ENCODE measurements at places on chromosomes 4 and X.

GRCh38 chr4:173883821-173884220 lies 353.8 kb upstream of the HAND2 start:
- DNase-seq: no peak

GRCh38 chrX:34972206-34972605 lies 29.6 kb downstream of the FAM47B start:
- no peak for DNase-seq

GRCh38 chr4:109631532-109632108 lies 71.6 kb downstream of the MCUB start:
- no peak for DNase-seq

GRCh38 chr4:177235026-177235425 lies 74.6 kb upstream of the NEIL3 start:
- no peak for DNase-seq

DNA sequence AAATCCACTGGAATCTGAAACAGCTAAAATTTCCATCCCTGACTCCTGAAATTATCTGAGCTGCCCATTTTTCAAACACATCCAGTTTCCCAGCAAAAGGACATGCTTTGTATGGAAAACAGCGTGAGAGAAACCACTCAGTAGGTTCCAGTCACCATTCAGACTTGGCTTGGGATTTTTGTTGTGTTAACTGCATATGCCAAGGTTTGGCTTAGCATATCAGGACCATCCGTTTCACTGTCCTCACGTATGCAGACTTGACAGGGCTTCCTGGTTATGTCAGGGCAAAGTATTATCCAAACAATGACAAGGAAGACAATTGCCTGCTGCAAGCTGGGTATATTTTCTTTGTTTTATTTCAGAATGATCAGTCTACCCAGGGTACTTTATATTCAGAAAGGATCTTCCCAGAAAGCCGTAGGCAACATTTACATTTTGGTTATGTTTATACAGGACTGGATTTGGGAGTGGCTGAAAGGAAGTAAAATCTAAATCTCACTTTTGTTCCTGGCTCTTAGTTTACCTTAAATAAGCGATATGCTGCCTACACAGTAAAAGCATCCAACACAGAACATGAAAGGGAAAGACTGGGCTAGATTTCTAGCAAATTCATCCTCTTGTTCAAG lies 41.3 kb upstream of the CCKAR start:
- DNase-seq: no peak

DNA sequence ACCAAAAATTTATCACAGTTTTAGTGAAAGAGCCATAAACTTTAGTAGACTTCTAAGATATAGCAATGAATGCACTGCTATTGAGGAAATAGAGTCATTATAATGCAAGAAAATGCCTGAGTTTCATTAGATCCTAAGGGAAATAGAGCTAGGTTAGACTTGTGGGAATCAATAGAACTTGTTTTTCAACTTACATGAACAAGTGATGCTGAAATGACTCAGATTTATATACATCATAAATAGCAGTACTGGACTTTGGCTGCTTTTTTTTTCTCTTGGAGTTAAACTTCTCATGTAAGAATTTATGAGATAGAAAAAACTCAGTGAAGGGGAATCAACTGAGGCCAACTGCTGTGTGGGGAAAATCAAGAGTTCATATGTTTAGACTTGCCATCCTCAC lies 216.5 kb upstream of the AADAT start:
- DNase-seq: no peak

DNA sequence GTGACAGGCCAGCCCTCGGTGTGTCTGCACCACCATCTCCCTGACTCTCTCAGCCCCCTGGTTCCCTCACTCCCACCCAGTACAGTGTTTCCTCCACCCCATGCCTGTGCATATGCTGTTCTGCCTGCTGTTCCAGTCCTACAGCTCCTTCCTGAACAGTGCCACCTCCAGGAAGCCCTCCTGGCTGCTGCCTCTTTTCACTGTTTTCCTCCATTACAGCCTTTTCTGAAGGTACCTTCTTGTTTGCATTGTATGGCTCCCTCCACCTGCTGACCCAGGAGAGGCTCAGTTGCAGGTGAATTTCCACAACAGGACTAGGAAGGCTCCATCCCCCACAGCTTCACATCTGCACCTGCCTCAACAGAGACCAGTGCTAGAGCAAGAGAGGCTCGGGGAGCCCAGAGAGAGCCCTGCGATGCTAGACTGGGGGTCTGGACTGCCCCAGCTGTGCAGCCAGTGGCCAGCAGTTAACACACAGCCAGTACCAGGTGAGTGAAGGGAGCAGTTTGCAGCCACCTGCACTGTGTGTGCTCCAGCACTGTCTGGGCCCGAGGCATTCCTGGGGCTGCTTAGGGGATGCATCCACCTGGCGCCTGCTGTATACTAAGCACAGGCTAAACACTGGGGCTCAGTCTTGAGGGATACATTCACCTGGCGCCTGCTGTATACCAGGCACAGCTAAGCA lies 92.0 kb downstream of the ADRA2C start:
- DNase-seq: no peak

DNA sequence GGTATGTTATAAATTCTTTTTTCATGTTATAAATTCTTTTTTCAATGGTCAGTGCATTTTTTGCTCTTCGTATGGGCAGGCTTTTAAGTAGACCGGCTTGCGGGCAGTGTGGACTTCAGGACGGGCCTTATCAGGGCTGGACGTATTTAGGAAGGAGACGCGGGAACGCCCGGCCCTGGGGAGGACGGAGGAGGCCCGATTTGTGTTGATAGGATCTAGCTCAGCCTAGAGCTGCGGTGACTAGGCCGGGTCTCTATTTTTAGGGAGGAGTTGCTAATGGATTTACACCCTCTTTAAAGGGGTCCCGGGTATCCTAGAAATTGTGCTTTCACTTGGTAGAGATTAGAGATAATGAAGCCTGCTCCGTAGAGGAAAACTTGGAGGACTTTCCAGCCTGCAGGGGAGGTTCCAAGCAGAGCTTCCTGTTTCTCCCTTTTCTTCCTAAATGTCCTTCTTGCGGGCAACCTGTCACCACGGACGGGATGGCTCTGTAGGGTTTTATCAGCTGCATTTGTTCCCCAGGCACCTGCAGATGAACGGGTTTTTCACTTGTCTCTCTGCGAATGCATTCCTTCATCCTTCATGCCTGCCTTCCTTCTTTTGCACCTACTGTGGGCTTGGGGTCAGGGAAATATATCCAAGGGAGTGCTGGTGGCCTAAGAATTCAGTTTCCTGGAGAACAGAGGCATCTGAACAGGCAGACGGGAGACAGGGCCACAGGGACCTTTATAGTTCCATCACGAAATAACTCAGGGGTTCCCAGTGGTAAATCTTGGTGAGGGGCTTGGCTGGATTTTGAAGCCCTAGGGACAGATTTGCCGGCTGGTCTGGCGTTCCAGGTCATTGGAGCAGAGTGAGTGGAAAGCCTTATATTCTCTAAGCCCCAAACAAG lies 1.4 kb downstream of the CD99 start:
- DNase-seq: no peak

- no peak for DNase-seq
Measured at GRCh38 chr4:168588916-168589531, 92.2 kb downstream of the PALLD start.

DNA sequence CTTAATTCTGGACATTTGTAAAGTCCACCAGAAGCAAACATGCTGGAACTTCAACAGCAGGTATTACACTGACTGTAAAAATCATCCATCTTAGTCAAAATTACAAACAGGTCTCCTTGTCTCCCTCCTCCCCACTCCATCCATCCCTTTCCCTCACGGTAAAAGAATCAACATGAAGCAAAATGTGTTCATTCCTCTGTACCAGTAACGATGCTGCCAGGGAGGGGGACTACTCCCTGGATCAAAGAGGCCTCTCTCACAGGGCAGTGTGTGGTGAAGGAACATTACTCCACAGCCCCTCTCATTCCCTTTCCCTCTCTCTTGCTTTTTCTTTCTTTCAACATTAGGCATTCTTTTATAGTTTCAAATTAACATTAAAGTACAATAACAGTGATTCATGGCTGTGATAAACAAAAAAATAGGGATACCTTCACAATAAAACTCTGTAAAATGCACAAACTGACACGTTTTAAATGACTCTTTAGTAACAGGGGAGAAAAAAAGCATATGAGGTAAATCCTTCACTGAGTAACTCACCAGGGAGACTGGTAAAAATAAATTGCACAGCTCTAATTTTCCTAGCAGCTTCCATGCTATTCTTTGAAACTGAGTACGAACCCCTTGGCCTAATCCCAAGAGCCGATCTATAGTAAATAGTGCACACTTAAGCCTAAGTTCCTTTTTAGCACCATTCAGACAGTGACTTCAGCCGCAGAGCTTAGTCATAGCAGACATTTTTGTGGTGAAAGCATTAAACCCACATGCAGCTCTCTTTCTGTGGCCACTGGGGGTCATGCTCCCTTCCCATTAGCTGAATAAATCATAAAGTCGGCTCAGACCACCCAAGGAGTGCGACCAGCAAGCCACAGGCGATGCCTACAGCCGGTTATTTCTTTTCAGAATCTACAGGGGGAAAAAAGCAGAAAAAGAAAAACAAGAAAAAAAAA lies 215.6 kb upstream of the GYPA start:
- DNase-seq: no peak

- no peak for DNase-seq
Measured at GRCh38 chr4:40046311-40046980, 10.2 kb upstream of the N4BP2 start.

GRCh38 chr4:27149541-27150212 lies 289.0 kb downstream of the STIM2 start:
- no peak for DNase-seq

DNA sequence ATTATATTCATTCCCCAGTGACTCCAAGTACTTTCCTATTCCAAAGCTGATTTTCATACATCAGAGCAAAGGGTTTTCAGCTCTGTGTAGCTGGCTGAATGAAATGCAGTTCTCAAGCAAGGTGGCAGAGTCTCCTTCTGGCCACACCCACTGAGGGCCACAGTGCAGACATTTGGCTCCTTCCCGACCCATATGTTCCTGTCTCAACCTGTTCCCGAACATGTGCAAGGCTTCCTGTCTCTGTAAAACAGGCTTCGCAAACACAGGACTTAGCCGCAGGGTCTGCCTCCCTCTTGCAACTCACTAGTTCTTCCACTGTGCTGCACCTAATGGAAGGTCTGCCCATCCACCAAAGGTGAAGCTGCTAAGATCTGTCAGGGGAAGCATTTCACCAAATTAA lies 249.2 kb downstream of the MID1IP1 start:
- no peak for DNase-seq

GRCh38 chr4:182643801-182644682 lies 273.1 kb downstream of the DCTD start:
- no peak for DNase-seq

- DNase-seq: no peak
Measured at GRCh38 chr4:152283801-152284470, 252.0 kb downstream of the FBXW7 start.

DNA sequence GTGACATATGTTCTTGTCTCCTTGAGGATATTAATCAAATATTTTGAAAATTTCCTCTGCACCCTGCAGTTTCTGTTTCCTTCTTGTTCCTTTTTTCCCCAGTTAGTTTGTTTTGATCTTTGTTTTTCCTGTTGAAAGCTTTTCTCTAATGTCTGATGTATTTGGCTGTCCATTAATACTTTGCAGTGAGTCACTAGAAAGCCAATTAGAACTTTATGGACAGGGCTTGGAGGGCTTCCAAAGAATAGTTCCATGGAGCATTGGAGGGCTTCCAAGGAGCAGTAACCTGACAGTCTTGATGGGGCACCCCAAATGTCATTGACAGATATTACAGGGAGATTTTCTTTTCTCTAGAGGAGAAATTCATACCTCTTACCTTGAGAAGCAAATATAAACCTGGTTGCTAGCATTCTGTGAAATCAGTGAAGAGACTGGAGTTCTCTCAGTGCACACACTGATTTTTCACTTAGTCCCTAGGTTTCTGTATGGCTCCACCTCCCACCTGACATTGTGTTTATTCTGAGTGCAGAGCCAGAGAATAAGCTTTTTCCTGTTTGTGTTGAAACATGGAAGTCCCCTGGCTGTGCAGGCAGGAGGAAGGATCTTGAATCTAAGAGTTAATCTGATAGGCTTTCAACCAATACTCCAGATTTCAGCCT lies 26.5 kb downstream of the SPARCL1 start:
- no peak for DNase-seq

GRCh38 chr4:121272526-121272925 lies 108.3 kb downstream of the QRFPR start:
- DNase-seq: no peak

DNA sequence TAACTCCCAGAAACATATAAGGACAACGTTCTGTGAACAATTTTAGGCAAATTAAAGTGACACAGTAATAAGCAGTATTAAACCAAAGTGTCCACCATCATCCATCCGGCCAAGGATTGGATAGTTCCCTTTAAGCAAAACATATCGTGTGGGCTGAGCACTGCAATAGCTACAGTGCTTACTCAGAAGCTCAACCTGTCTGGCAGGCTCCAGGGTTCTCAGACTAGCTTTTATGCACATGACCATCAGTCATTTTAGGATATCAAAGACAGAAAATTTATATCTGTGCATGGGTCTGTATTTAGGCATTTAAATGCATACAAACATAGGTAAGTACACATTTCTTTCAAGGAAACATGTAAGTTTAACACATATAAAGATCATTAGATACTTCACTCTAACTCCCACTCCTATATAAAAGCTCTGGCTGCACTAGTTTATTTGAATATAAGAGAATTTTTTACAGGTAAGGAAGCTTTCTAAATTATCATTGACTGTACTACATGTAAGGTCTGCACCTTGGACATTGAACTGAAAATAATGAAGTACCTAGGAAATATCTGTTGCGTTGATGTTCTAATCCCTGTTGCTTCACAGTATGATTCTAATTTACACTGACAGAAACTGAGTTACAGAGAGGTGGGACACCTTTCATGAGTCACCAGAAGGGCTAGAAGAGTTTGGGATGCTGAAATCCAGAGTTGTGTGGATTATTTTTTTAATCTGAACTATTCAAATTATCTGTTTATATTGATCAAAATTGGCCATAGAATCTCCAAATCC lies 67.6 kb downstream of the ELOVL6 start:
- DNase-seq: no peak

- DNase-seq: no peak
Measured at GRCh38 chr4:38920677-38921076, 53.1 kb downstream of the FAM114A1 start.

- DNase-seq: no peak
Measured at GRCh38 chrX:100408713-100409609, 1.1 kb downstream of the PCDH19 start.

GRCh38 chrX:136157187-136157586 lies 9.9 kb downstream of the FHL1 start:
- DNase-seq: no peak

DNA sequence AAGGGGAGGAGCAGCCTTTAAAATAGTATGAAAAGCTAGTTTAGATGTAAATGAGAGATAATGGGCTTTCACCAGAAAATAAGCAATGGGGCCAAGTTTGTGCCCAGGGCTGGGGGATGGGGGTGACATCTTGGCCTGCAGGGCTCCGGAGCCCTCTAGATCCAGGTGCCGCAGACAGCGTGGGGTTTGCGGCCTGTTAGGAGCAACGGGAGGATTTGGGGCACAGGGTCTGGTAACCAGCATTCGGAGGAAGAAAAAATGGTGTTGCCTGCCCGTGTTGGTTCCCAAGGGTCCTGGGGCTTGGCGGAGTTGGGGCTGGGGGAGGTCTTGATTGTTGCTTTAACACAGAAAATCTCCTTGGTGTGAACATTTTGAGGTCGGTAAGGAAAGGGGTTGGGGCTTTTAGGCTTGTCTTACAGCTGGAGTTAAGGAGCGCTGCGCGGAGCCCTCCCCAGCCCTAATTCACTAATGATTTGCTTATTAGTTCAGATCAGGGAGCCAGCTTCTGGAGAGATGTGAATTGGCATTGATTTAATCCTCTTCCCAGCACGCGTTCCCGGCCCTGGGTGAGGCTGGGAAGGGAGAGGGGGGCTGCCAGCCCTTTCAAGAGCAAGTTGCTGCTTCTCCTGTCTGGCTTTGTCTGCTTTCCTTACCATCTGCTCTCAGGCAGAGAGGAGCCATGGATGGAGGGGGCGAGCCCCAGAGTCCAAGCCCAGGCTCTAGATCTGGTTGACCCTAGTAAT lies 443.4 kb downstream of the BCOR start:
- DNase-seq: no peak

Measured in amygdala (tissue), 56 donors.